ENCODE measurements at places on chromosomes 2 and 18.
A peak's percentile ranks its signal among the peaks of the same experiment; 100 is the strongest.

GRCh38 chr2:64837116-64837731, 152.0 kb upstream of the SLC1A4 start:
- DNase-seq: no peak

- DNase-seq: no peak
Observed at GRCh38 chr2:219419331-219420197, 1.4 kb downstream of the DES start.

GRCh38 chr2:174011796-174012195, 46.6 kb upstream of the SP3 start:
- DNase-seq: no peak

DNA sequence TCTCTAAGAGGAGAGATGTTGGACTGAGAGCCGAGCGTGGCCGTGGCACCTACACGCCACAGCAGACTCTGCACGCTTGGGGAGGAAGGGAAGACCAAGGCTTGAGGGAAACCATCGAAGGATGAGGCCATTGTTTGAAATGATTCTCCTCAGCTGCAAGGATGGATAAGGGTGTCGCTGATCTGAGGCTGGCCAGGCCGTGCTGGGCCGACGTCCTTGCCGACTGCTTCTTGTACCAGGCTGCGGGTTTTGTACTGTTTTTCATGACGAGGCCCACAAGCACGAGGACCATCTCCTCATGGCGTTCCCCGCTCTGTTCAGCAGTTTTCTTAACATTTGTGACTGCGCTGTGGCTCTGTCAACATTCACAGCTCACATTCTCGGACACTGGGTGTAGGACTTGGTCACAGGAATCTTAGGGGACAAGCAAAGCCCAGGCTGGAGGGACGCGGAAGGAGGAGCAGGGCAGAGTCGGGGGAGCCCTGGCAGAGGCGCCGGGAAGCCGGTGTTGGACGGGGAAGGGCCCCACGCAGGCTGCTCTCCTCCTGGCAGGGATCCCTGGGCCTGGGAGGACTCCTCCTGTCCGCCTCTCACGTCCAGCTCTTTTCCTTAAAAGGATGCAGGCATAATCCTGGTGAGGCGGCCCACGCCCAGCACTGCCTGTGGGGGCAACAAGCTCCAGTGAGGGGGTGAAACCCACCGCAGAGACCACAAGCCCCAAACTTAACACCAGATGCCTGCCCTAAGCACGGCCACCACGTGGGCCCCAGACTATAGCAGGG, 259.0 kb upstream of the SALL3 start:
- no peak for DNase-seq

- peak; percentile 5 for DNase-seq
Observed at GRCh38 chr2:212903413-212903812, 248.0 kb downstream of the IKZF2 start.

GRCh38 chr2:199055336-199055735, 402.4 kb downstream of the SATB2 start:
- DNase-seq: no peak

GRCh38 chr2:29276151-29276550, 160.9 kb downstream of the CLIP4 start:
- no peak for DNase-seq

GRCh38 chr2:151258121-151258520, 3.5 kb downstream of the RBM43 start:
- no peak for DNase-seq

- DNase-seq: no peak
Observed at GRCh38 chr2:130810490-130810889, 26.2 kb upstream of the ARHGEF4 start.

- no peak for DNase-seq
Observed at GRCh38 chr18:75065251-75066000, 143.5 kb downstream of the PTGR3 start.

DNA sequence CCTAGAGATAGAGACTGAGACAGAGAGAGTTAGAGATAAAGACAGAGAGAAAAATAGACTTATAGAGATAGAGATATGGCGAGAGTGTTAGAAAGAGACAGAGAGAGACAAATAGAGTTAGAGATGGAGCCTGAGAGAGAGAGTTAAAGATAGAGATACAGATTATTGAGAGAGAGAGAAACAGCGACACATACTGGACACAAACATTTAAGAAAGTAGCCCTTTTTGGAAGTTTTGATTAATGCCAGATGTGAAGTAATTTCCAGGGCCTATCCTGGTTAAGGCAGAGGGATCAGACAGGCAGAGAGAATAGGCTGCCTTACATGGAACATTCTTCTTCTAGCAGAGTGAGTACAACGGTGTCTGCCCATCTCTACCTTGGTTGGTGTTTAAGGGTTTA, 311.6 kb upstream of the CDH7 start:
- DNase-seq: no peak

DNA sequence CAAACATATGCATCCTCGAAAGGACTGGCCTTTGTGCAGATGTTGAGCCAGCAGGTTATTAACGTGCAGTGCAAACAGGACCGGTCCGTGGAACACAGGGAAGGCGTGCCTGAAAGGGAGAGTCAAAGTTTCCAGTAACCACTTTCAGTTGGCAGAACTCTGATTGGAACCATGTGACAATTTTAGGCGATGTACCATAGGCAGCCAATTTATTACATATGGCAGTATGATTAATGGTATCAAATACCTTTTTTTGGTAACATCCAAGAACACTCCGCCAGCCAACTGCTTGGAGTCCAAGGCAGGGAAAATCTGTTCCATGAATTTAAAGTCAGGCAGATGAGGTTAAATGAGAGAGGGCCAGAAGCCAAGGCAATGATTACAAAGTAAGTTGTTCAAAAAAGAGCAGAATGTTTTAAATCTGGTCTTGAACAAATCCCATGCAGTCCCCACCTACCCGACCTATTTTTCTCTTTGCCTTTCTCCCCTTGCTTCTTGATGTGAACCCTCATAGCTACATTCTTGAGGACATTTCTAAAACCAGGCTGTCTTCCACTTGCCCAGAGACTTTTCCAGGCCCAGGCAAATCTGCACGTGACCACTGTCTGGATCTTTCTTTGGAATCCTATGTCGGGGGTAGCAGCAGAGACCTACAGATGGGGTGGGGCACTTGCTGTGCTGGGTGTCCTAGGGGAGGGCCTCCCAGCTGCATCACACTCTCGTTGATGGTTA, 351.7 kb downstream of the HRH4 start:
- no peak for DNase-seq

DNA sequence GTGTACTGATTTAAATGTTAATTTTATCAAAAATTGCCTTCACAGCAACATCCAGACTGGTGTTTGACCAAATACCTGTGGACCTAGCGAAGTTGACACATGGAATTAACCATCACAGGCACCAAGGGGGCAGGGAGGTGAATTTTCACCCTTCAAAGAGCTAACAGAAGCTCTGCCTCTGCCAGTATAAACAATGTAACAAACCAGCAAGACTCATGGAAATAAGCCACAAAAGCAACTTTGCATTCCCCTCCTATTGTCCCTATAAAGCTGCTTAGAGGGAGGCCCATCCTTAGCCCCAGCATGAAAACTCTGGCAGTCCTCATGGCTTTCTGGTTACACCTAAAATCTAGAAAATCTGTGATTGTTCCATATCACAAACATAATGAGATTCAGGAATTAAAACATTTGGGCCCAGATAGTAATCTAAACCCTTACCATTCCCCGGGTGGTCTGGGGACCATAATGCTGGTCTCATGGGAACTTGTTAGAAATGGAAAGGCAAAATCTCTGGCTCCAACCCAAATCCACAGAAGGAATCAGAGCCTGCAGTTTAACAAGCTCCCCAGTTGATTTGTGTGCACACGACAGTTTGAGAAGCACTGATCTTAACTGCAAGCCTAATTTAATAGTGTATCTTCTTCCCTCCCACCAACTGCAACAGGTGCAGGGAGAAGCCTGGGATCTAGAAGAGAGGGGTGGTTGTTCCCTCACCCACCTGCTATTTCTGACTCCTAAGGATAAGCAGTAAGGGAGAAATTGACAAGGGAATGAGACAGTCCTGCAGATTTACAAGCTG, 23.1 kb downstream of the SERPINB11 start:
- no peak for DNase-seq

- no peak for DNase-seq
Observed at GRCh38 chr2:85831735-85832134, 57.1 kb downstream of the ST3GAL5 start.

DNA sequence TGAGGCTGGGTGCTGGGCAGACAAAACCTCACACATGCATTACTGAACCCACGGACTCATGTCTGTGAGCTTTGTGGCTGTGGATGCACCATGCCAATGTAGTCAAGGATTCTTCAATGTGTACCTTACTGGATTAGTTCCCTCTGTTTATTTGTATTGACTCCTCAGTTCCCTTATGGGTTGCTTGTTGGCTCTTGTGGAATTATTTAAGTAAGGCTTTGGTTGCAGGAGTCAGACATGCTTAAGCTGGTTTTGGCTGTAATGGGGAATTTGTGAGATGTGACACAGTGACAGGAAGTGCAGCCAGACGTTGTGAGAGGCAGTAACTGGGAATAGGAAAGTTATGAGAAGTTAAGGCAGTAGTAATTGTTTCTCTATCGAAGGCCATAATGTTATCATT, 13.6 kb upstream of the IL1RN start:
- no peak for DNase-seq

GRCh38 chr2:39696838-39697237, 31.1 kb downstream of the TMEM178A start:
- peak; percentile 35 for DNase-seq

- no peak for DNase-seq
Observed at GRCh38 chr2:15492773-15493325, 68.3 kb downstream of the NBAS start.

GRCh38 chr18:13492314-13492713, 234.0 kb downstream of the FAM210A start:
- no peak for DNase-seq

GRCh38 chr2:157874348-157874747, 1.8 kb downstream of the ACVR1 start:
- peak; percentile 65 for DNase-seq

GRCh38 chr2:54569745-54570301, 113.7 kb downstream of the SPTBN1 start:
- no peak for DNase-seq

DNA sequence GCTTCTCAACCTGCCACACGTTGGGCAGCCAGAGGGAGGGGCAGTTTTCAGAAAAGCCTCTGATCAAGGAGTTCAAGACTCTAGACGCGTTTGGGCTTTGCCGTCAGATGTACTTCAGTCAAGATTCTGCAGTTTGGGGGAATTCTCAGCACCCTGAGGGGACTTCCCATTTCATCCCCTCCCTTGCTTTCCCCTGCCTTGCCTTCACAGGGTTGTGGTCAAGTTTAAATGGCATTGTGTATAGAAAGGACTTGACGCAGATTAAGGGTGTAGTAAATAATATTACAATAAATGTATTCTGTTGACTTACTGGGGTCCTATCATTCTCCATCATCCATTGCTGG, 198.3 kb upstream of the NABP1 start:
- no peak for DNase-seq

DNA sequence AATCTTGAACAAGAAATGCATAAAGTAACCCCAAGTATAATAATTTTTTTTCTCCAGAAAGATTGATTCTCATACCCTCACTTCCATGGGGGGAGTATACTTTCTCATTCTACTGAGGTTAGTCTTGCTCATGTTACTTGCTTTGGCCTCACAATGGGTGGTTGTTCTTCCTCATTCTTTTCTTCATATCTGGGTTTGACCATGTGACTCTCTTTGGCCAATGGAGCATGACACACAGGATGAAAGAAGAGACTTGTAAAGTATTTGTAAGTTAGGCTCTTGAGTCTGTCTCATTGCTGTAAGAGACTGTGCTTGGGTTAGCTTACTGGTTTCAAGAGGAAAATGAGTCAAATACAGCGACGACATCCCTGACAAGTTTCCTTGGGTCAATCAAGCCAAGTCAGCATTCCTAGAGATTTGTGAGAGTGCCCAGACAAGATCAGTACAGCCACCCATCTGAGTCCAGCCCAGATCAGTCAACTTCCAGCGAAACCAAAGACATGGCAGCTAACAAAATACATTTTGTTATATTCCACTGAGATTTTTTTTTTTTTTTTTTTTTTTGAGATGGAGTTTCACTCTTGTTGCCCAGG, 970.2 kb downstream of the BCL11A start:
- DNase-seq: no peak

DNA sequence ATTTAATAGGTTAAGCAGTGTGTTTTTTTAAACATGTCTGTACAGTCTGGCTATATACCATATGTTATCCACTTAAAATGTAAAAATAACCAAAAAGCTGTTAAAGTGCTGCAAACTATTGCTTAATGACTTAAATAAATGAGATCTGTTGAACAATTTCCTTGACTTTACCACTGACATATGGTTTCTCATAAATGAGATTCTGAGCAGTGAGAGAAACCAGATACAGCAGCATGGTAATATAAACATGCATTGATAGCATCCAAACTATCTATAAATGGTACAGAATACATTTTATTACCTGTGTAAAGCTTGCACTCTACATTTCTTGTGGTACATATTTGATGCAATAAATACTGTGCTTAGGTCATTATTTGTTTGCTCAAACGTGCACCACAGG, 36.3 kb upstream of the TTC21B start:
- no peak for DNase-seq

GRCh38 chr2:99851811-99852210, 290.6 kb downstream of the AFF3 start:
- no peak for DNase-seq

- no peak for DNase-seq
Observed at GRCh38 chr2:143936538-143936847, 583.4 kb downstream of the ZEB2 start.

- no peak for DNase-seq
Observed at GRCh38 chr18:61528961-61529360, 195.7 kb downstream of the CDH20 start.

GRCh38 chr2:207848545-207848928, 78.8 kb upstream of the FZD5 start:
- no peak for DNase-seq
